ENCODE measurements at places on chromosomes 12 and 14.

GRCh38 chr14:81137316-81137715, 83.4 kb downstream of the GTF2A1 start:
- no peaks in the 10 kb centered on the region for H3K36me3 ChIP-seq
- no peaks in the 10 kb centered on the region for H3K27me3 ChIP-seq
- no peak for DNase-seq
- H3K4me3 ChIP-seq = no peak overlapping the region
- no peaks in the 10 kb centered on the region for H3K4me1 ChIP-seq

GRCh38 chr12:106758349-106759110, 16.0 kb upstream of the RIC8B start:
- DNase-seq = no peak
- no peak overlapping the region for H3K4me3 ChIP-seq
- no peaks in the 10 kb centered on the region for H3K36me3 ChIP-seq
- no peaks in the 10 kb centered on the region for H3K4me1 ChIP-seq
- H3K27me3 ChIP-seq = no peaks in the 10 kb centered on the region

DNA sequence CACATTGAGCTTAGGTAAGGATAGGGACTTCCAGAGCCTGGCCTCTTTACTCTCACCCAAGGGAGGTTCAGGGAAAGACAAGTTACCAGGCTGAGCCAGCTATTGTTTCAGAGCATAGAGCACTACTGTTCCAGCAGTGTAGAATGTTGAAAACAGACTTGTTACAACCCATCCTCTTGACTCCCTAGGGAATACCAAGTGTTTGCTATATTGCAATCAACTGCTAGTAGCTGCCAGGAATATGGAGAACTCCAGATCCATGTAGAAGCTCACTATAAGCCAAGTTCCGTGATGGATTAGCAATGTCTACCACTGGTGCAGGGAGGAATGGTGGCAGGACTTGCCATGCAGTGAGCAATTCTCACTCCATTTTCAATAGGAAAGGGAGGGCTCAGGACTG, 199.8 kb upstream of the RBM19 start:
- no peaks in the 10 kb centered on the region for H3K4me1 ChIP-seq
- H3K4me3 ChIP-seq = no peak overlapping the region
- DNase-seq = no peak
- H3K27me3 ChIP-seq = no peaks in the 10 kb centered on the region
- no peaks in the 10 kb centered on the region for H3K36me3 ChIP-seq

DNA sequence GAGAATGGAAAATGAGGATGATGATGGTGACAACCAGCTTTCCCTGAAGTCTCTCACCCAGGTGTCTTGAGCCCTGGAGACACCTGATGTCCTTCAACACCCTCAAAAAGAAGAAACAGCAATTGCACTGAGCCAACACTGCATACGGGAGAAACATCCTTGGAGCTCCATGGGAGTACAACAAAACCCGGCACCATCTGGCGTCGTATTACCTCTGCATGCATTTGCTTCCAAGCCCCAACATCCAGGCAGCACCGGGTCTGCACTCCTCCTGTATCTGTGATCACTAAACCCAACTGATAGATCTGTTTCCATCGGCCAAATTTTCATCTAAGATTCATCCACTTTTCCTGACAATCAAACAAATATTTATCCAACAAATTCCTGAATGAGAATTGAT, 249.9 kb downstream of the DPF3 start:
- H3K27me3 ChIP-seq = no peaks in the 10 kb centered on the region
- H3K4me3 ChIP-seq = no peak overlapping the region
- H3K27ac ChIP-seq = peak overlapping the region; percentile 76
- DNase-seq = no peak

- no peak overlapping the region for H3K27ac ChIP-seq
- DNase-seq = no peak
- H3K4me1 ChIP-seq = peaks cover 3% of the 10 kb centered on the region
Observed at GRCh38 chr12:24113701-24114100, 164.2 kb upstream of the SOX5 start.

DNA sequence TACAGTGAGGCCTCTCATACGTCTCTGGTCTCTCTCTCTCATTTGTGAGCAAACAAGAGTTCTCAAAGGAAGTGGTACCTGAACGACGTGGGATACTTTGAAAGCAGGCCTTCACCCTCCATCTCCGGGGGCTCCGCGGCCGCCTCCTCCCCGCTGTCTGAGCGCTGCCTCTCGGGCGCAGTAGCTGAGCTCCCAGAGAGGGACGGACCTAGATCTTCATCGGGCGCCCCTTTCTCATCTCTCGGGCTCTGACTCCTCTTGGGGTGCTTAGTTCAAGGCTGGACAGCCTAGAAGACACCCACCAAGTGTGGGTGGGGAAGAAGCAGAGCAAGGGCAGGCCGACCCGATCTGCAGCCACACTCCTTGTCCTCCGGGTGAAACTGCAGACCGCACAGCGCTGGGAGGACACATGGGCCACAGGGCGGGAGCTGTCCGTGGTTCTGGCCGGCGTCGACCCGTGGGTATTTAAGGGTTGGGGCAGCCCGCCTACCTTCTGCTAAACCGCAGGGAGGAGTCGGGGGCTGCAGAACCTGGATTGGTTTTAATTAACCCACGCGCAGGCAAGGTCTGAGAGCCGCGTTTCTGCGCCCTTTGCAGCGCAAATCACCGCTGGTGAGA, 92.7 kb downstream of the PAH start:
- H3K4me3 ChIP-seq = no peak overlapping the region
- no peaks in the 10 kb centered on the region for H3K36me3 ChIP-seq
- H3K4me1 ChIP-seq = no peaks in the 10 kb centered on the region
- H3K27me3 ChIP-seq = peaks cover 3% of the 10 kb centered on the region

Measured in keratinocyte (primary cell).